ENCODE measurements at places on chromosomes 1 and 21.

GRCh38 chr1:245091818-245092637 is 62.8 kb upstream of the KIF26B start:
- DNase-seq, result no peak

DNA sequence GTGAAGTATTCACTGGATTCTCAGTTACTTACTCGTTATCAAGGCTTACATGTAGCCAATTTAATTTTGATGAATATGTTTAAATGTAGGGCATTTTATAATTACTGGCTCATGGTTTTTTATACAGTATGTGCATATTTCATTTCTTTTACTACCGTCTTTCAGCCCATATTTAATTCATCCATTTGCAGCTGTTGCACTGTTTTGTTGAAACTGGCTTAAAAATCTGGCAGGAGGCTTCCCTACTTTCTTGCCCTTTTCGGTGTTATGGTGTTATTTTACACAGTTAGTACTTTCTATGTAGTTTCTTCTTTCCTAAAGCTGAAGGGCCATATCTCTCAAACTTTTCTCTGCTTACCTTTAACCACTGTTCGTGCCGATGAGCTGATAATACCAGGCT is 54.2 kb downstream of the ITSN1 start:
- DNase-seq, result no peak

- no peak for DNase-seq
Observed at GRCh38 chr1:109557520-109557919, 9.1 kb downstream of the GNAI3 start.

DNA sequence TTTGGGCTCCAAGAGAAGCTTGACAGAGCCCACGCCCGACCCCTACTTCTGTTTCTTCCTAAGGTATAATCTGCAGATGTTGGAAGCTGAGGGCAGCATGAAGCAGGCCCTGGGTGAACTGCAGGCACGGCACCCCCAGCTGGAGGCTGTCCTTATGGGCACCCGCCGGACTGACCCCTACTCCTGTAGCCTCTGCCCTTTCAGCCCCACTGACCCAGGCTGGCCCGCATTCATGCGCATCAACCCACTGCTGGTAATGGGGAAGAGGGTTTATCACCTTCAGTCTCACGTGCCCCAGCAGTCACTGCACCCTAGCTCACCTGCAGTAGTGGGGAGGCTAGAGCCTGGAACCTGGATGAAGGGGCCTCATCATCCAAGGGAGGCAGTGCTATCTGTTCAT is 3.1 kb upstream of the LENEP start:
- no peak for DNase-seq

GRCh38 chr1:244050835-244051444 is at the start of gene ZBTB18:
ZBTB18 (plus strand) TSS chr1:244051283; CDS start chr1:244051432, 149 bp downstream.
- no peak for DNase-seq

DNA sequence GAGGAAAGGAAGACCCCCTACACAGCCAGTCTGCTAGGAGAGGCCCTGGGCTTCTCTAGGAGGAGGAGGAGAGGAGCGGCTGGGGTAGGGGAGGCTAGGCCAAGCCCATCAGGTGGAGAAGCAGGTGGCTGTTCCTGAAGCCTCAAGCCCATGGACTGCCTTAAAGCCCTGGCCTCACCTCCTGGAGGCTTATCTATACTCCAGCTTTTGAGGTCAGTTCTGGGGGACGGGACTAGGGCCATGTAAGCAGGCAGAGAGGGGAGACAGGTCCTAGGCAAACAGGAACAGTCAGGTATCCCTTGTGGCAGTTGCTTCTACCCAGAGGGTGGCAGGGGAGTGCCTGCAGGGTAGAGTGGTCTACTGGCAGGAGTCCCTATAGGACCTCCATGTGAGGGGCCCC is 40.6 kb downstream of the KCNC4 start:
- DNase-seq, result no peak

All from GM12864 (cell line).